ENCODE measurements at places on chromosomes 2 and 18.
A peak's percentile ranks its signal among the peaks of the same experiment; 100 is the strongest.

- no peak for DNase-seq
Observed at GRCh38 chr18:45851161-45851925, 25.9 kb downstream of the SIGLEC15 start.

- no peak for DNase-seq
Observed at GRCh38 chr2:65027616-65028244, 28.5 kb upstream of the CEP68 start.

- DNase-seq, result no peak
Observed at GRCh38 chr2:155944218-155944617, 388.3 kb downstream of the NR4A2 start.

GRCh38 chr18:35026407-35027061 is 14.7 kb upstream of the MAPRE2 start:
- no peak for DNase-seq

DNA sequence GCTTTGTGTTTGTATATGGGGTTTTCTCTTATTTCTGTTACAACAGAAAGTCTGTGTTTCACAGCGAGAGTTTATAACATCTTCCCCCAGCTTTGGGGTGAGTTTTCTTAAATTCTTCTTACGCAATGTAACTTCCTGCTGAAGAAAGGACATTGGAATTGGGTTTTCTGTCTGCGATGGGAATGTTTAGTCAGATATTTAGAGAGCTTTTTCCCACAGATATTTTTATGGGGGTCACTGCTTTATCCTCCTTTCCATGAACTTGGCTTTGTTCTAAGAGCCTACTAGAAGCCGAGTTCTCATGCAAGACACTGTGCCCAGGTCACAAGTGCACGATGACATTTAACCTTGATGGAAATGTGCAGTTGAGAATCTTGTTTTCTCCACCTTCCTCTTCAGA is 22.1 kb downstream of the B3GNT2 start:
- DNase-seq, result no peak

- no peak for DNase-seq
Observed at GRCh38 chr18:3513481-3513880, 63.5 kb downstream of the TGIF1 start.

- DNase-seq, result no peak
Observed at GRCh38 chr2:6052649-6053048, 360.5 kb downstream of the SOX11 start.

GRCh38 chr2:134052173-134052572 is 201.7 kb upstream of the MGAT5 start:
- DNase-seq, result no peak

- peak; percentile 68 for DNase-seq
Observed at GRCh38 chr2:61993422-61994024, 88.0 kb downstream of the COMMD1 start.

DNA sequence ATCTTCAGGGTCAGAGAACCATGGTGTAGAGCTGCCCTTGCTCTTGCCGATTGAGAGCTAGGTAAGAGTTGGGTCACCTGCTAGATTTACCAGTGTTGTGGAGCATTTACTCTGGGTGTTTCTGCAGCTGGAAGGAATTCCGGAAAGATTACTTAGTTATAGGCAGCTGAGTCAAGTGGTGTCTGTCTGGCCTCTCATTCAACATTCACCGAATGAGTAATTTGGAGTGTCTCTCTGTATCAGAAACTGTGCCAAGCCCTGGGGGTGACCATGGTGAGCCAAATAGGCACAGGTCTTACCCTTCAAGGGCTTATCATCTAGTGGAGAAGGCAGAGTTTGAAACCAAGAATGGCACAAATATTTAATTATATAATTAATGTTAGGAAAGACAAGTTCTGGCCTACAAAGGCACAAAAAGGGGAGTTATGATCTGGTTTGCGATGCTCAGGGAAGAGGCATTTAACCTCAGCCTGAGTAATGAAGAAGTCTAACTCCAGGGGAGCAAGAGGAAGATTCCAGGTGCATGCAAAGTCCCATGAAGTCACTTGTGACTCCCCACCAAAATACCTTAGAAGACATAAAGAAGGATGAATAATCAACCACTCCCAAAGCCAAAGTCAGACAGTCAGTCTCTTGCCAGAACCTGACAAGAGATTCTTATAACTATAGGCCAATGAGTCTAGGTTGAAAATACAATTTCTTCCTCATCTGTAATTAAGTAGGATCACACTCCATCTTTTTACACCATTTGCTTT is 12.5 kb downstream of the SETBP1 start:
- DNase-seq, result no peak

DNA sequence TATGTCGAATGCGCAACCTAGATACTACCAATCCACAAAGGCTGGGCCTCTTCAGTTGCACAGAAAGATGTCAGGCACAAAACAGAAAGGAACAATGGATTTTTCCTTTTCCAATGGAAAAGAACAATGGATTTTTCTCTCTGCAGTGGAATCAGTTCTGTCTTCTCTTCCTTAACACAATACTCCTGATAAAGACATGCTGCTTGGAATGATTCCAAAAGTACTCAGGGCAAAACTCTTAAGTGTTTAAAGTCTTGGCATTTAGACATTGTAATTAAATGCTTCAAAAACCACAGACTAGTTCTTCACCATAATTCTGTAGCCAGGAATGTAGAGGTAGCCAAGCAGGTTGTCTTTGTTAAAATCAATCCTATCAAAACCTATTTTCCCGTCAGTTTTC is 46.7 kb upstream of the FLACC1 start:
- no peak for DNase-seq

- DNase-seq, result peak; percentile 68
Observed at GRCh38 chr2:80496775-80497174, 192.2 kb upstream of the LRRTM1 start.

GRCh38 chr2:2960441-2961133 is 417.0 kb downstream of the EIPR1 start:
- no peak for DNase-seq

DNA sequence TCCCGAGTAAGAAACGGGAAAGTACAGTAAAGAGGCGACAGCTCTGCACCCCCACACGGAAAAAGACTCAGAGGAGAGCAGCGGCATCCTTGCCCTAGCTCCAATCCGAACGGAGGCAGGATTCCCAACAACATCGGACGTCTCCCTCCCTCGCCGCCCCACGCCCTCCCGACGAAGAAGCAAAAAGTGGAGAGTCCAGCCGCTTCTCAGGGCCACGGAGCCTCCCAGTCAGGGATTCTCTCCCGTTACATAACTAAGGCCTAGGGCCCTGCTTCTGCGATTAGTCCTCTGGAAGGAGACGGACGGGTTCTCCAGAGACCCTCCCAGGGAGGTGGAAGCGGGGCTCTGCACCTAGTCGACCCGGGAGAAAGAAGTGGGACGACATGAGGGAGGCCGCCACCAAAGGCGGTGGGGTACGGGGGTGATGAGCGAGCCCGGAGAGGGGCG is 587 bp downstream of the SUMO1 start:
- peak; percentile 46 for DNase-seq

DNA sequence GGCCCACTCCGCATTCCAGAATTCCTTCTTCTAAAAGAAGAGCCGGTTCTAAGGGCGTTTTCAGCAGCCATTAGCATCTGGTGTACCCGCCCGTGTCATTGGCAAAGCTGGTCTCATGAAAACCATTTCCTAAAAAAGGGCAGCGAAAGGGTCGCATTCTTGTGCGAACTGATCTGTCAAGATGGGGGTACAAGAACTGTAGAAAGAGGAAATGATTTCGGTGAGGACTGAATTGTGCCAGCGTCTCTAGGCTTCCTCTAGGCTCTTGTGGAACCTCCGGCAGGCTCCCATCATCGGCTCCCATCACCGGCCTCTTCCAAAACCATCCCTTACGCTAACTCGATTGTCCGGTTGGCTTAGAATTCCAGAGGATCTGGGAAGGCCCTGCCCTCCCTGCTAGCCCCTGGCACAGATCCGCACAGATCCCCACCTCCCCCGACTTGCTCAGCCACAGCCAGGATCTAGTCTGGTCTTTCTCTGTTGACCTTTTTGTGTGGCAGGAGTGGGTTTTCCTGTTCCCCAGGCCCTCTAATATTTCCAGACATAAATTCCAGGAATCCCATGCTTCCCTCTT is 1.3 kb downstream of the RAB31 start:
- no peak for DNase-seq

- peak; percentile 13 for DNase-seq
Observed at GRCh38 chr18:70289351-70290312, 787 bp downstream of the SOCS6 start.

GRCh38 chr2:218193701-218194100 is 23.3 kb upstream of the ARPC2 start:
- no peak for DNase-seq

- DNase-seq, result no peak
Observed at GRCh38 chr2:74991977-74992376, 33.5 kb downstream of the POLE4 start.

GRCh38 chr18:46630160-46630559 is 26.9 kb downstream of the LOXHD1 start:
- no peak for DNase-seq

GRCh38 chr2:143071185-143071876 is 57.9 kb upstream of the ARHGAP15 start:
- no peak for DNase-seq

DNA sequence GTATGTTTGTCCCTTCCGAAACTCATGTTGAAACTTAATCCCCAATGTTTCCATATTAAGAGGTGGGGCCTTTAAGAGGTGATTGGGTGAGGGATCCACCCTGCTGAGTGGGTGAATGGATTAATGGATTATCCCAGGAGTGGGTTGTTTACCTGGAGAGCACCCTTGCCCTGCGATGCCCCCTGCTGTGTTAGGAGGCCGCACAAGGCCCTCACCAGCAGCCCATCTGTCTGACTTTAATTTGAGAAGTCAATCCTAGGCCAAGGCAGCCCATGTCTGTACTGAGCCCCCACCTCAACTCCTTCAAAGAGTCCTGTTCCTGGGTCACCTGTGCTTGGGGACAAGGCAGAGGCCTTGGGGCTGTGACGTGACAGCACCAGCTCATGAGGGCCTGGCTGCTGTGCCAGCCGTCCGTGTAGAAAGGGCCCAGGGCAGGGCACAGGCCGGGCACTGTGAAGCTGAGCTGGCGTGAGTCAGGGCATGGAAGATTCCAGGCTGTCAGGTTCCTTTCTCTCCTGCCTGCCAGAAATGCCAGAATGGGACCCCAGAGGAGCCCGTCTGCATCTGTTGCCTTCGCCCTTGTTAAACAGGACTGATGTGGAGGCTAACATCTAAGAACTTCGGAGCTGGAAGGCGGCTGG is 21.3 kb upstream of the TAF1B start:
- no peak for DNase-seq

DNA sequence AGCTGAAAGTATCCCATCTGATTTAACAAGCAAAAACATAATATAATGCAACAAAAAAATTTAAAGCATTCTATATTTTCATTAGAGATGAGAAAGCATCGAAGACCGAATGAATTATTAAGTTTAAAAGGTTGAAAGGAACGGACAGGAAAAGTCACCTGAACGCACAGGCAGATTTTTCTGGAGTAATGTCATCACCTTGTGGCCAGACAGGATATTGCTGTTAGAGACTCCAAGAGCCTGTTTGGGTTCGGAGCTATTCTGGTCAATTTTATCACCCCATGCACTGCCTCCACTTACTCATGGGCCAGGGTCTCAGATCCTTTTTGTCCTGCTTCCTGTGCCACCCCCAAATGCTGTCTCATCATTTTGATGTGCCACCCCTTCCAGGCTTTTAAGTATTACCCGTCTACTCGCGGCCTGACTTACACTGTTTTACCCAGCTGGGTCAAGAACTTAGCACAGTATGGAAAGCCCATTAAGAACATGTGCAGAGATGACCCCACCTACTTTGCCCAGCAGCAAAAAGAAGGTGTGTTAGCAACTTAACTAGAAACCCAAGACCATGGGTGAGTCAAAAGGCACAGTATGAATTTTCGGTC is 27.3 kb downstream of the GKN2 start:
- peak; percentile 62 for DNase-seq

DNA sequence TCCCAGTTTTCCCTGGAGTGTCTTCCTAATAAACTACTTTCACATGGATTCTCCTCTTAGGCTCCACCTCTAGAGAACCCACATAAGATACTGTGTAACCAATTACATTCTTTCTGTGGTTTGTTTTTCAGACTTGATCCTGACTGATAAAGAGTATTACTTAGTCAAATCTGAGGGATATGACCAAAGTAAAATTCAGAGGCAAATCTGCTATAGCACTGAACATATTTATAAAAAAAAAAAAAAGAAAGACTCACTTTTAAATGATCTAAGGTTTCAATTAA is 13.9 kb downstream of the CKAP2L start:
- no peak for DNase-seq

GRCh38 chr2:195238826-195239225 is 418.2 kb upstream of the SLC39A10 start:
- no peak for DNase-seq

DNA sequence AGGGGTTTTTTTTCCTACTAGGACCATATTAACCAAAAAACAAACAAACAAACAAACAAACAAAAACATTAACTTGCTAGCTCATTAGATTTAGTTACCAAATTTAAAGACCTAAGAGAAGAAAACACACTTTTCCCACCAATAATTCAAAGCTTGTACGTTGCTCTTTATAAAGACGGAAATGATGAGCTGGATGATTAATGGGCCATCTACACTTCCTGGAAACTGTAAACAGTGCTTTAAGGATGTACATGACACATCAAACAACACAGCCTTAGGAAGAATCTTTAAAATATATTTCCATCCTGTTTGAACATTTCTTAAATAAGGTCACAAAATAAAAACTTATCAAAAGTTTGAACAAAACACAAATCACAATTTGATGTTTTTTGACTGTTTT is 982 bp downstream of the BMP10 start:
- no peak for DNase-seq

DNA sequence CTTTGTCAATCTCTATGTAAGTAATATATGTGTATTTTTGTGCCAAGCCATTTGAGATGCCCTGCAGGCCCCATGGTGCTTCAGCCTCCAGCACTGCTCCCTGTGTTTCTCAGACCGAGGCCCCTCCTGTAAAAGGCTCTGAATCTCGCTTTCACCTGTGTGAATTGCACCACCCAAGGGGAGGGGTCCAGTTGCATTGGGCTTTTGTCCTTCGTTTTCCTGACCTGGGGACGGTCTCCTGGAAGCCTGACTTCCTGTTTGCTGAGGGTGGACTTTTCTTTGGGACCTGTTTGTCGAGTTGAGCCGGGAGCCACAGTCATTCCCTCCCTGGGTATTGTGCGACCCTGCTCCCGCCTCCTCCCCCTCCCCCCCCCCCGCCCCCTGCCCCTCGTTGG is 48.9 kb downstream of the AGAP1 start:
- no peak for DNase-seq

DNA sequence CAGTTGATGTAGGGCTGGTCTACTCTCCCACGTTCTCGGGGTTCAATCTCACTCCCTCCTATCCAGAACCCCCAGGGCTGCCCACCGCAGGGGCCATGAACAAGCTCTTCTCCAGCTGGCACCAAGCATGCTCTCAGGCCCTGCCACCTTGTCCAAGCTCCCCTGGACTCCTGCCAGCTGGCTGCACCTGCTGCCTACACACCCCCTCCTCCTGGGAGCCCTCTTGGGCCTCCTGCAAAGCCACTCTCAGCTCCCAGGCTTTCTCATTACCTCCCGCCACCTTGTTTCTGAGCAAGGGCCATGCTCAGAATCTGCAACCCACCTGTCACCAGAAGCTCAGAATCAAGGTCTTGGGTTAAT is 56.0 kb downstream of the HDAC4 start:
- no peak for DNase-seq

All from SW480 (cell line).